ENCODE measurements at places on chromosomes 12 and 14.

- no peak for DNase-seq
These were observed 133.9 kb upstream of the EVL start for GRCh38 chr14:99931308-99931707.

DNA sequence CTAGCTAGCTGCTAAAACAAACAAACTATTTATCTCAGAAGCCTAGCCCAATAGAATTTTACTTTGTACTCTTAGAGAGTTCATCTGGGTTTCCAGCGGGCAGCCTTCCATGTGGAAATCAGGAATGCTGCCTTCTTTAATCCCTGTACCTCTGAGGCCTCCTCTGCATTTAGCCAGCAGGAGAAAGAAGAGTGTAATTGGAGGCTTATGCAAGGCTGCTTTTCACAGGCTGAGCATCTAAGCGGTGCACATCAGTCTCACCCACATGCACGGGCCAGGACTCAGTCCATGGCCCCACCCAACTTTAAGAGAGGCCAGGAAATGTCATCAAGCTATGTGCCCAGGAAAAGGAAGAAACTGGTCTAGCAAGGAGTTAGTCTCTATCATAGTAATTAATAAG, 14.0 kb upstream of the PTGDR start:
- no peak for DNase-seq

- DNase-seq, result no peak
These were observed 52.0 kb upstream of the PPP2R5C start for GRCh38 chr14:101709533-101709881.

DNA sequence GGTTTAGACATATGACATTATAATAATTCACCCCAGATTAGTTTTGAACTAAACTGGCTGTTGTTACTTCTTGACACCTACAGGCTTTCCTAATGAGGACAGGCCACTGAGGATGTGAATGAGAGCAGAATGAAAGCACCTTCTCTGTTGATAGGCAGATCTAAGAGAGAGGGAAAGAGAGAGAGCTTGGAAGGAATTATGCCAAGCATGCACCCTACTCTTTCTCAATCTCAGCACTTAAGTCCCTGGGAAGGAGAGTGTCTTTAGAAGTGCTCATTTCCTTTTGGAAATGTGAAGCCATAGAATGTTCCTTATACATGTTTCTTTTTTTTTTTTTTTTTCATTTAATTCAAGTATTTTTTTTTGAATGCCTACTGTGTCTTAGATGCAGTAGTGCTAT, 49.0 kb downstream of the TBC1D15 start:
- DNase-seq, result no peak

GRCh38 chr14:91246051-91246852, 1.7 kb upstream of the GPR68 start:
- DNase-seq, result peak; percentile 57

- DNase-seq, result no peak
These were observed 36.3 kb downstream of the DTX1 start for GRCh38 chr12:113092607-113093408.

- DNase-seq, result peak; percentile 3
These were observed 484 bp downstream of the PPP1CC start for GRCh38 chr12:110742096-110742717.

- DNase-seq, result no peak
These were observed 1.1 kb upstream of the MYO1A start for GRCh38 chr12:57051011-57051410.

DNA sequence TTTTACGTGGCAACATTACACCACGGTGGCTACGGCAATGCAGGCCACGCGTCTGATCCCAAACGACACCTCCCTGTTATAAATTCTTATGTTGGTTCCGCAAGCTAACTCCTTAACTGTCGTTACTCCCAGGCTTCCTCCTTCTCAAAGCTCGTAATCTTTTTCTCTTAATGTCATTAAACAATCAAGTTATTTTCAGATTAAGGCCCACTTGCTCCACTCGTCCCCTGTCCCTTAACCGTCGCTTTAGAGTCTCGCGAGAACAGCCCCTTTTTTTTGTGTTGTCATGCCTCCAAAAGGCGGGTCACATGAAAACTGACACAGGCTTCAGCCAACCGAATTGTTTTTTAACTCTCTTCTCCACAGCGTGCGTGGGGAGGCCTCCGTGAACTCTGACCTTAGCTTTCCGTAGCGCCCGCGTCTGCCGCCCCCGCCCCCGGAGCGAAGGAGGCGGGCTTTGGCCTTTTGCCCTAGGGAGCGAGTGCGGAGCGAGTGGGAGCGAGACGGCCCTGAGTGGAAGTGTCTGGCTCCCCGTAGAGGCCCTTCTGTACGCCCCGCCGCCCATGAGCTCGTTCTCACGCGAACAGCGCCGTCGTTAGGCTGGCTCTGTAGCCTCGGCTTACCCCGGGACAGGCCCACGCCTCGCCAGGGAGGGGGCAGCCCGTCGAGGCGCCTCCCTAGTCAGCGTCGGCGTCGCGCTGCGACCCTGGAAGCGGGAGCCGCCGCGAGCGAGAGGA, at the start of gene CAND1:
TSS of gene CAND1 (plus strand) at position 463 of the 737 bp plus-strand sequence. CDS start 360 bp downstream, outside the sequence.
- peak; percentile 94 for DNase-seq

- DNase-seq, result no peak
These were observed 99.9 kb upstream of the MYF6 start for GRCh38 chr12:80607361-80608135.

DNA sequence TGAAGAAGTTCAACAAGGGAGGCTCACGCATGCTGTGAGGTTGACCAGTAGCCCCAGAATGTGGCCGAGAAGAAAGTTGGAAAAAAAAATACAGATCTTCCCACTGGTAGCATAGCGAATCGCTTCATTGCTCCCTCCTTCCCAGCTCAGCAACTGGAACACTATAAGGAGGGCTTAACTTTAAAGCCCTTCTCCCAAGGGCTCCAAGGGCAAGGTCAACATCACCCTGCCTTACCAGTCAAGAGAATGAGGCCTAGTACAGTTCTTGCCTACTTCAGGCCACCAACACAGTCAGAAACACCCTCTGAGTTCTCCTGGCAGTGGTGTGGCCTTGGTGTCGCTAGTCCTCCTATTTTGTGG, 14.4 kb downstream of the OXA1L start:
- DNase-seq, result no peak

DNA sequence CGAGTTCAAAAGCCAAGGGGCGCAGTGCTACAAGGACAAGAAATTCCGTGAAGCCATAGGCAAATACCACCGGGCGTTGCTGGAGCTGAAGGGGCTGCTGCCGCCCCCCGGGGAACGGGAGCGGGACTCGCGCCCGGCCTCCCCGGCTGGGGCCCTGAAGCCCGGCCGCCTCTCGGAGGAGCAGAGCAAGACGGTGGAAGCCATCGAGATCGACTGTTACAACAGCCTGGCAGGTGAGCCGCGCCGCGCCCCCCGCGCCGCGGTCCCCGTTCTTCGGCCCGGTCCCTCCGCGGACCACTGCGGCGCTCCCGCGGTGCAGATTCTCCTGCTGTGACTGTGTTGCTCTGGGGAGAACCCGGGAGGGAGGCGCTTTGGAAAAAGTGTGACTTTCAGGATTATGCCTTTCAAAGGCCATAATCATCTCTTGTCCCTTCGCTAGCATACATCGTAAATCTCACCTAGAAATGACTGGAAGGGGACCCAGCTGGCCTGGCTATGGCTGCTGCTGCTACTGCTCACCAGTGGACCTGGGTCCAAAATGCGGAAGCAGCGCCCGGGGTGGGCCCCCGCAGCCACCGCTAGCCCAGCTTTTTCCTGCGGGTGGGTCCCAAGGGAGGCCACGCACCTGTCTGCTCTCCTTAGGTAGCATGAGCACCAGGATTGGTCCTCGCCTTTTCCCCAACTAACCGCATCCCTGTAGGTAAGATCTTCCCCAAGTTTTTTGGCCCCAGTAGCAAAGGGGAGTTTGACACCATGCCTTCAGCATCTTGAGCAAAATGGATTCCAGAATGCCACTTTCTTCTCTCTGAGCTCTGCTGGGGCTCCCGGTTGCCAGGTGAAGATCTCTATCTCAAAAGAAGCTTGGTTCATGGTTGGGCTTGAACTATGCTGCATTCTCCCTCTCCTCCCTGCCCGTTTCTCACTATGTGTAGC, 853 bp downstream of the TTC9 start:
- no peak for DNase-seq

GRCh38 chr14:32073537-32074189, 3.4 kb upstream of the ARHGAP5 start:
- DNase-seq, result no peak

Data from stimulated activated CD8-positive, alpha-beta memory T cell treated with anti-CD3 and anti-CD28 coated beads, Interleukin-7, amount 100 ng/mL, for 4 hours (primary cell).